ENCODE measurements at places on chromosomes 6 and 20.
A peak's percentile ranks its signal among the peaks of the same experiment; 100 is the strongest.

- DNase-seq, result no peak
These were observed 12.4 kb upstream of the KIAA0408 start for GRCh38 chr6:127471379-127472255.

DNA sequence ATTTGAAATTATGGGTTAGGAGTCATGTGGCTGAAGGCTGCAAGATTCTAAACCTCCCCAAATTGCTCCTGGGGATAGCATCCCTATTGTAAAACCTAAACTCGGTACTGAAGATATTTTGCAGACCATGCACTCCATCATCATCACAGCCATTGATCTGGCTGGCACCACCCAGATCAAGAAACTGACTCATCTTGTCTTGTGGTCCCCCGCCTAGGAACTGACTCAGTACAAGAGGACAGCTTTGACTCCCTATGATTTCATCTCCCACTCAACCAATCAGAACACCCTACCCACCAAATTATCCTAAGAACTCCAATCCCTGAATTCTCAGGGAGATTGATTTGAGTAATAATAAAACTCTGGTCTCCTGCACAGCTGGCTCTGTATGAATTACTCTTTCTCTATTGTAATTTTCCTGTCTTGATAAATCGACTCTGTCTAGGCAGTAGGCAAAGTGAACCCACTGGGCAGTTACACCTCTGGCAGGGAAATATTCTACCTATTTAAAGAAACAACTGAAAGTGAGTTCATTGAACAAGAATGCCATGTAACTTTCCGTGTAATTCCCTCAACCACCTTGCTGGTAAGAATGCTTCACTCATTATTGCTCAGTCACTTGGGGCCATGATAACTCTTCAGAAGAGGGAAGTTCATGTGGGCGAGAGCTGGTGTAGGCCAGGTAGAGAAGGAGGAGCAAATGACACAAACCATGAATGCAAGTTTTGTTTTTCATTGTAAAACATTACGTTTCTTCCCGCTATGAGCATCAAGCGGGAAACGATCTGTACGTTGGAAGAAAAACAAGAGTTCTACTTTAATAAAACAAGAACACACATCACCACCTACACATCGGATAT, 602.9 kb upstream of the ARID1B start:
- DNase-seq, result no peak

- no peak for DNase-seq
These were observed 40.5 kb downstream of the SCGN start for GRCh38 chr6:25692472-25692871.

- no peak for DNase-seq
These were observed 76.8 kb downstream of the TTLL2 start for GRCh38 chr6:167401525-167402194.

DNA sequence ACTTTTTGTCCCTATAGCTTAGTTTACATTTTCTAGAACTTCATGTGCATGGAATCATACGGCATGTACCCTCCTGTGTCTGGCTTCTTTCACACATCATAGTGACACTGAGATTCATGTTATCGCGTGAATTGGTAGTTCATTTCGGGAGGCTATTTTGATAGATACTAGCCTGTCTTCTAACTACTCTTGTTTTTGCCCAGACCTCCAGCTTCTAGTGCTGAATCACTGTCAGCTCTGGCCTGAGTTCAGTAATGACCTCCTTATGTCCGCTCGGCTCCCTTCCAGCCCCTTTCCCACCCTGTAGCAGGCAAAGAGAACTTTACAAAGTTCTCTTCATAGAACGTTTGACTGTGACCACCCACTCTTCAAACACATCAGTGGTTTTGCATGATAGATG, 14.1 kb downstream of the MYBL2 start:
- DNase-seq, result no peak

GRCh38 chr6:16498237-16498636, 259.9 kb downstream of the GMPR start:
- no peak for DNase-seq

DNA sequence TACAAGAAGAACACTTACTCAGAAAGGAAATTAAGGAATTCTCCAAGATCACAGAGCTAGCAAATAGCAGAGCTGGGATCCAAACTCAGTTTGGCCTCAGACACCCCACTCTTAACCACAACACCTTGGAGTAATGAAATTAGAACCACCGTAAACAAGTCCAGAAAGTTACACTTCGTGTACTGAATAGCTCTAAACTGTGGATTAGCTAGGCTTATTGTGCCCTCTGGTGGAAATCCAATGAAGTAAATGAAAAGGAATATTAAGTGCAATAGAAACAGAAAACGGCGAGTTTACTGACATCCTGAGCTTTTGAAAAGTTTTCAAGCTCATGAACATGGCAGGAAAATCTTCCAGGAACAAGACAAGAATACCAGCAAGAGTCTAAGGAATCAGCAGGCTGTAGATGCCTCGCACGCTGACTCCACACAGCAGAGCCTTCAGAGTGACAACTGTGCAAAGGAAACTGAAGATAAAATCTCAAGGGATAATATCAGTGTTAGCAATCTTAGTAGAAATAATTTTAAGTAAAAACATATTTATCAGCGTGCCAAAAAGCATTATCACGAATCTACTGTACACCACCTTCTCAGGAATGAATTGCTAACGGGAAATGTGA, 34.6 kb downstream of the FBXO5 start:
- DNase-seq, result no peak

DNA sequence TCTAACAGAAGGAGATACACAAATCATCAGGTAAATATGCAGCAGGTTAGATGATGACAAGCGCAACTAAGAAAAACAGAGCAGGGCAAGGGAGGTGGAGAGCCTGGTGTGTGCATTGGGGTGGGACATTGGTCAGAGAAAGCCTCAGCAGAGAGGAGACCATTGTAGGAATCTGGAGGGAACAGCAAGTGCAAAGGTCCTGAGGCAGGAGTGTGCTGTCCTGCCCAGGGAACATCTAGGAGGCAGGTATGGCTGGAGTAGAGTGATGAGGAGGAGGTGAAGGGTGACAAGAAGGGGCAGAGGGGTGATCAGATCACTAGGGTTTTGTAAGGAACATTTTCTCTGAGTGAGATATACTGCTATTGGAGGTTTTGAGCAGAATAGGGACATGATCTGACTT, 90.1 kb downstream of the NCR2 start:
- no peak for DNase-seq

GRCh38 chr20:40571639-40572038, 117.4 kb downstream of the MAFB start:
- no peak for DNase-seq

- DNase-seq, result no peak
These were observed 72.4 kb downstream of the HFE start for GRCh38 chr6:26159357-26160273.

- DNase-seq, result no peak
These were observed 47.3 kb downstream of the EPB41L2 start for GRCh38 chr6:131015630-131016263.

DNA sequence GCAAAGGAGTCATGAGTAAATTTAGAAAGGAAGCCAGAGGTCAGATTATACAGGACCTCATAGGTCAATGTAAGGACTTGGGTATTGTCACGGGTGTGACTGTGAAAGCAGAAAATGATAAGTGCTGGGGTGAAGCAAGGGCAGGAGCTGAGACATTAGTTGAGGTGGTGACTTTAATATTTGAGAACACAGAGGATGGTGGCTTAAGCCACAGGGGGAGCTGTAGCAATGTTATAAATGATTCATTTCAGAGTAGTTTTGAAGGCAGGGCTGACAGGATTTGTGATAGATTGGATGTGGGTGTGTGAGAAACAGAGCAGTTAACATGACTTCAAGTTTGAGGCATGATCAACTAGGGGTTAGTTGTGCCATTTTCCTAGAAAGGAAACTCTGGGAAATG, 659.9 kb downstream of the EPM2A start:
- no peak for DNase-seq

DNA sequence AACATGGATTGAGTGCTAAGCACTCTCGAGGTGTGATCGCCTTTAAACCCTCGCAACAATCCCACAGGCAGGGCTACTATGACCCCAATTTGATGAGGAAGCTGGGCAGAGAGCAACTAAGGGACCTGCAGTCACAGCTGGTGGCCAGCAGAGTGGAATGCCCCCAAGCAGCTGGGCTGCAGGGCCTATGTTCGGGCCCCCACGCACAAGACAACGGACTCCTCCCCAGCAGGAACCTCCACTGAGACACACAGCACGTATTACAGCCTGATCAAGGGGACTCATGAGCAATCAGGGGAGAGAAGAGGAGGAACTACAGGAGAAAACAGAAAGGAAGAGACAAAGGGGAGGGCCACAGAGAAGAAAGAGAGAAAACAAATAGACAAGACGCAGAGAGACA, 21.7 kb downstream of the CST7 start:
- no peak for DNase-seq

- DNase-seq, result no peak
These were observed 97.0 kb upstream of the MAN1A1 start for GRCh38 chr6:119446609-119447008.

DNA sequence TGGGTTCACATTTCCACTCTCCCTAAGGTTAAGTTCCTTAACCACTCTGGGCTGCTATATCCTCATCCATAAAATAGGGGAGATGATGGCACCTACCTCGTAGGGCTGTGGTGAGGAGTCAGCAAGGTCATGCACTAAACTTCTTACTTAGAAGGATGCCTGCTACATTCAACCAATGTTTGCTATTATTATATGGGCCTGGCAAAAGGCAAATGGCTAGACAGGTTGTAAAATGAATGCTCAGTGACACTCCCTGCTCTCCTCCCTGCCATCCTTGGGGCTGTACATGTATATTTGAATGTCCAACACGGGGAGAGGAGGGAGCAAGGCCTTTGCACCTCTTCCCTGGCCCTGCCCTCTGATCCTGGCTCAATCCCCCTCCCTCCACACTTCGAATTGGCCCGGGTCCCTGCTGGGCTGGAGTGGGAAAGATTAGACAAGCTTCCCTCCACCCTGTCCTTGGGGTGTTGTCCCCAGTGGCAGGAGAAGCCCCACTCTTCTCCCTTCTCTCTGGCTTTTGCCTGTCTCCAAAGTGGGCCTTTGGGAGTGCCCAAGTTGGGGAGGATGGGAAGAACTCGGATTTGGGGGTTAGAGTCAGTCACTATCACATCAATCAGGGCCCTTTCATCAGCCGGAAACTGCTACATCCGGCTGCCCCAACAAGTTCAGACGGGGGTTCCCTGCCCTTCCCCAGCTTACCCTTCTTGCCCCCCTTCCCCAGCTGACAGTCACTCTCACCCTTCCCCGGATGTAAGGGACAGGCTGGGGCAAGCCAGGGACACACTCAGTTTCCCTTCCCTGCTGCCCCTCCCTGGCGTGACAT, 36.3 kb upstream of the VEGFA start:
- DNase-seq, result no peak

- no peak for DNase-seq
These were observed 47.3 kb upstream of the BHLHE23 start for GRCh38 chr20:63054103-63054474.

- DNase-seq, result peak; percentile 61
These were observed 10.1 kb upstream of the NXT1 start for GRCh38 chr20:23340524-23340923.

- no peak for DNase-seq
These were observed 61.4 kb upstream of the NT5E start for GRCh38 chr6:85388531-85388930.

All from nephron progenitor cell (in vitro differentiated cells).